ENCODE measurements at places on chromosomes 2 and 18.

- DNase-seq = no peak
Observed at GRCh38 chr2:98771264-98771663, 40.3 kb upstream of the MGAT4A start.

DNA sequence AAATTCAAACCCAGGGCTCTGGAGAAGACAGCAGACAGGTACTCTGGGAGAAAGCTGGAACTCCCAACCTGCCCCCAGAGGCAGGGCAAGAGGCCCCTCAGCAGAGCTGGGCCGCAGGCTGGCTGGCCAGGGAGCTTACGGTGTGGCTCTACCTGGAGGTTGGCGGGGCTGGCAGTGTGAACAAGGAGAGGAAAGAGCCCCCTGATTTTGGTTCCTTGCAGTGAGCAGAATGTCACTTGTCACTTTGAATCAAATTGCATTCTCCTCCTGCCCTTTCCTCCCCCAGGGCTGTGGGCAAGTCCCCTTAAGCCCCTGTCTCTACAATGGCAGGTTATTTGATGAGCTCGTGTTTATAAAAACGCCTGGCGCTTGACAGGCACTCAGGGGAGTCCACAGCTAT is 32.6 kb downstream of the MYO7B start:
- no peak for DNase-seq

- no peak for DNase-seq
Observed at GRCh38 chr2:72619626-72620025, 206.2 kb downstream of the EXOC6B start.

- DNase-seq = no peak
Observed at GRCh38 chr2:187617120-187617519, 62.9 kb upstream of the TFPI start.
